ENCODE measurements at places on chromosomes 2 and 18.

DNA sequence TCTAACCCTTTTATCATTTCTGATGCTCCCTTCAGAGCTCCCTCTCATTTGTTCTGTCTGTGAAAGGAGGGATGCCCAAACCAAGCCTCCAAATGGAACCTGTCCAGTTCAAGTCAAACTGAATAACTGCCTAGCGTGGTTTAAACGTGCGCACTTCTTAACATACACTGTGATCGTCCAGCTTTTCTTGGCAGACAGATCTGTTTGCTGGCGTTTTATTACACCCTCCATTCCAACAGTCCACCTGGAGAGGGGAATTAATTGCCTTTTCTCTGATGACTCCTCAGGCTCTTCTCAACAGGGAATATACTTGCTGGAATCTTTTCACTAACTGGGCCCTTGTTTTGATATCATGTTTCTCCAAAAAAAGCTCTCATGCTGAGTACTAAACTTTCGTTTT is 379.2 kb upstream of the POU3F3 start:
- no peak for DNase-seq

GRCh38 chr18:7577706-7578105 is 10.6 kb downstream of the PTPRM start:
- no peak for DNase-seq

GRCh38 chr2:192500550-192501200 is 305.9 kb upstream of the TMEFF2 start:
- DNase-seq = peak; percentile 30

GRCh38 chr2:215299337-215299859 is 12.5 kb upstream of the ATIC start:
- DNase-seq = no peak

GRCh38 chr2:10252224-10252623 is 50.5 kb upstream of the HPCAL1 start:
- no peak for DNase-seq

DNA sequence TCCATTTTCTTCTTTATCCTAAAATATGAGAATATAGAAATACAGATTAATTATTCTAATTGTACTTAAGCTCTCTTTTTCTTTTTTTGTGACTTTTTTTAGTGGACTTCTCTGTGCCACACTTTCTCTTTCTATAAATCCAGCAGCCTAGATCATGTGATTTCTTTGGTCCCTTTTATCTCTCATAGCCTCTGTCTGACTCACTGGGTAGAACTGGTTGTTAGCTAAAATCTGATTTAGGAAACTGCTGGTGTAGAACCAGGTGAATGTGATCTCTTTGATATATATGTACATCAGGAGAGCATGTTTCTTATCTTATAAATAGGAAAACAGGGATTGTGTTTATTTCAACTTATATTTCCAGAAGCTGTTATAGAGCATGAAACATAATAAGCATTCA is 54.9 kb downstream of the VRK2 start:
- no peak for DNase-seq

DNA sequence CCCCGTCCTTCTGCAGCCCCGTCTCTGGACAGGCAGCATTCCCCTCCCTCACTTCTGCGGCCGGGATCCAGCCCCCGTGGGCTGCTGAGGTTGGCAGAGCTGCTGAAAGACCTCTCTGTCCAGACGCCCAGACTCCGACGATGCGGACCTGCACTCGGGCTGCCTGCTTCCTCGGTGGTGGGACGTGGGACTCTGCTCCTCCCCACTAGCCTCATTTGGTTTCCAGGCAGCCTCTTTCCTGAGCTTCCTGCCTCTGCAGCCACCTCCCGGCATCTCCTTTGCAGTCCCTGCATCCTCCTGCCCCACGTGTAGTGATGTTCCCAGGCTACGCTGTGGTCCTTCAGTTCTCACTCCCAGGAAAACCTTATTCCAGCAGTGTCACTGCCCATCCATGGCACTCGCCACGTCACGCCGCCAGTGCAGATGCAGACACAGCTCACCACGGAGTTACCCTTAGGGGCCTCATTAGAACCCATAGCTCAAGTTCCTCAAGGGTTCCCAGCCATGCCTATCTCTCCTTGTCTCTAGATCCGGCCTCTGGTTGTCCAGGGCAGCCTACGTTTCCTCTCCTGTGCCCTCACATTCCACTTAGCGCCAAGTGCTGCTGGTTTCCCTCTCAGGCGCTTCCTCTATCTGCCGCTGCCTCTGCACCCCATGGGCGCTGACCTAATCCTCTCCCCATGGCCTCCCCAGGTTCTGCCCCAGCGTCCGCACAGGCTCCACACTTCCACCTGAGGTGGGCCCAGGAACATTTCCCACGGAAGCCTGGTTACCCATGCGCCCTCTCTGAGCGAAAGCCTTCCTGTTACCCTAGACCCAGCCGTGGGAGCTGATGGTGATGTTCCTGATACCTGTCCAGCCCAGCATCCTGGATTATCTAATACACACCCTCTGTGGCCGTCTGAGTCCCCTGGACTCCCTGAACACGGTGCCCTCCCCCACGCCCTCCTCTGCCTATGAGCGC is 318.3 kb upstream of the MYT1L start:
- no peak for DNase-seq

Measured in activated CD4-positive, alpha-beta T cell treated with anti-CD3 and anti-CD28 coated beads, Interleukin-2, Interleukin-4, amounts not matched to agents 100 ng/mL and 50 ng/mL, durations not matched to agents 16 hours and 8 hours (primary cell).